ENCODE measurements at places on chromosomes 2 and 18.

DNA sequence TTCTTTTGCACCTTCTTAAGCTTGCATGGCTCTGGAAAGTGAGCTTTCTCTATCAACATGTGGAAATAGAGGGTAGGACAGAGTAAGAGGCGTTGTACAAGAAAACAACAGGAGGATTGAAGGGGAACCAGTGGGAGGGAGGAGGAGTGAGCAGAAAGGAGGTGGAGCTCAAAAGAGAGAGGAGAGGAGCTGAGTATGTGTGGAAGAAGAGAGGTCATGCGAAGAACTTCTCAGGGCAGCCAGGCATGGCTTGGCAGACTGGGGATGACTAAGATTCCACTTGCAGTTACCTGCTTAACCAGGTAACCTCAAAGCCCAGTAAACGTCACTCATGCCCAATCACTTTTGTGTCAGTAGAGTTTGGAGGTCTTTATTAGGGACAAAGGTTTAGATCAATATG is 105.1 kb downstream of the BCL2L11 start:
- no peak for DNase-seq

GRCh38 chr2:60958800-60959199 is 58.7 kb upstream of the PEX13 start:
- DNase-seq, result peak; percentile 63

DNA sequence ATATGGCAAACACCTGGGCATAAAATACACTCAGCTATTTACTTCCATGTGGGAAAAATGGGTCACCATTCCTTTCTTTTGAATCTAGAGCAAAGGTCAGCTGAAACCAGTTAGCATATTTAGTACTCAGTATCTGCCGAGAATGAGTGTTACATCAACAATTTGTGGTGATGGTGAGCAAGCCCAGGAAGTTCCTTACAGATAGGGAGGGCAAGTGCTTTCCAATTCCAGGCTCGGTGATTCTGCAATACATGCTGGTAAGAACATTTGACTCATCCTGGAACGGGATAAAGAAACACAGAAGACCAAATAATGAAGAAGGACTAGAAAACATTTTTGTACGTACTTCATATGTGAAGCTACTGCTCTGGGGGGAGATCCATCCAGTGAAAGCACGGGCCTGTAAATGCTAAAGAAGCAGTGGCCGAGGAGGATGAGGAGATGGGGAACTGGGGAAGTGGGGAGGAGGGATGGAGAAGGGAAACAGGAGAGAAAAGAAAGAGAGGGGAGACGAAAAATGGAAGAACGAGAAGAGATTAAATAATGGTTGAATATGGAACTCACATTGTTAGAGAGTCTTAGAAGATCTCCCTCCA is 251.9 kb downstream of the TTC32 start:
- DNase-seq, result peak; percentile 96

GRCh38 chr2:235471186-235471747 is 22.6 kb upstream of the AGAP1 start:
- no peak for DNase-seq

DNA sequence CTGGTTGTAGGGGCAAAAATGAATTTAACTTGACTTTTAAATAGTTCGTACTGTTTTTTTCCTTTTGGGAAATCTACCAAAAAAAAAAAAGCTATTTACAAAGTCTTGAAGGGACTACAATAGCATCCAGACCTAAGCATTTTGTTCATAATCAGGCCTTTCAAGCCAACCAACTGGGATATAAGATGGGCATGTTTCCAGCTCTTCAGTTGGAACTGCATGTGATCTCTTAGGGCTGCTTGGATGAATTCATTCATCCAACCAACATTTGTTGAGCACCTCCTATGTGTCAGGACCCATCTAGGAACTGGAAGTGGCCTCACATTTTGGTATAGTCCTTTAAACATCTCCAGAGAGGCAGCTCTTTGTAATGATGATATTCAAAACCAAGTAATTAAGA is 98.6 kb downstream of the AAK1 start:
- no peak for DNase-seq

GRCh38 chr2:169979025-169979424 is 151.8 kb downstream of the UBR3 start:
- DNase-seq, result no peak

DNA sequence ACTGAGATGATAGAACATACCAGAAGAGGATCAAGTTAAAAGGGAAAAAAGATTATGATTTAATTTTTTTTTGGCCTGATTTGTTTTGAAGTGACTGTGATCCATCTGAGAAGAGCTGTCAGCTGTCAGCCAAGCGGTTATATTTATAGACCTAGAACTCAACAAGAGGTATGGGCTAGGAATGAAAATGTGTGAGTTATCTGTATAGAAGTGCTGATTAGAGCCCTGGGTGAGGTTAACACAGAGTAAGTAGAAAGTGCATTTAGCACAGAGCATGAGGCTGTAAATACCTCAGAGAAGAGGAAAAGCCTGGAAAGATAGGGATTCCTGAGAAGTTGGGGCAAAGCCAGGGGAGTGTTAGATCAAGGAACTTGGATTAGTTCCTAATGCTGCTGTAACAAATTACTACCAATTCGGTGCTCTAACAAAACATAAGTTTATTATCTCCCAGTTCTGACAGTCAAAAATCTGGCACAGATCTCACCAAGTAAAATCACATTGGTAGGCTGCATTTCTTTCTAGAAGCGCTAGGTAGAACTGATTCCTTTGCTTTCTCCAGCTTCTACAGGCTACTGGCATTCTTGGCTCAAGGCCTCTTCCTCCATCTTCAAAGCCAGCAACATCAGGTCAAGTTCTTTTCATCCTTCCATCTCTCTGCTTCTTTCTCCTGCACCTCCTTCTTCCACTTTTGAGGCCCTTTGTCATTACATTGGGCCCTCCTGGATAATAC is 197.4 kb upstream of the SPHKAP start:
- no peak for DNase-seq

GRCh38 chr2:122706757-122707223 is 951.3 kb downstream of the TSN start:
- DNase-seq, result no peak

- DNase-seq, result peak; percentile 49
Observed at GRCh38 chr2:235268535-235268934, 225.3 kb upstream of the AGAP1 start.

DNA sequence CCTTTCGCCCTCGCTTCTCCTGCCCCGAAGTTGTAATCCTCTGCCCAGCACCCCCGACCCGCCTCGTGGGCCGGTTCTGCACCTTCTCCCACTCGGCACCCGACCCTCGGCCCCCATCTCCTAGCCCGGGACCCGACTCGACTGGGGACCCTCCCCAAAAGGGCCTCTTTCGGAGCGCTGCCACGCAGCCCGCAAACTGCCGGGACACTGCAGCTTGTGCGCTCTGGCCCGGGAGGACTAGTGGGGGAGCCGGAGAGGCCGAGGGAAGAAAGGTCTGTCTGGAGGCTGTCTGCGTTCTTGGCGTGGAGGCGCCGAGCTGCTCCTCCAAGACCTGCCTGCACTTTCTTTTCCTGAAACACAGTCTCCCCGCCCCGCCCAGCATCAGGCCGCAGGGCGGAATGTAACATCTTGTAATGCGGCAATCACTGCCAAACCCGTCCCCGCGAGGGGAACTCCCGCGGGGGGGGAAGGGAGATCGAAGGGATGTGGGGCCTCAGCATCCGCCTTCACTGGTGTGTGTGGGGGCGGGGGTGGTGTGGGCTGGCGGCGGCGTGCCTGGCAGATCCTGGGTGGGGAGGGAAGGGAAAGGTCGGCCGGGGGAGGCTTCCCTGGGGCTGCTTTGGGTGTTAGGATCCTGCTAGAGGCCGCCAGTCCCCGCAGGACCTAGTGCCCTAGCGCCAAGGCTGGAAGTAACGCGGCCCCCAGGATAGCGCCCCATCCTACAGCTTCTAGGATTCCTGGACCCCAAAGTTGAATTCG is 7.4 kb downstream of the DLX2 start:
- DNase-seq, result no peak

DNA sequence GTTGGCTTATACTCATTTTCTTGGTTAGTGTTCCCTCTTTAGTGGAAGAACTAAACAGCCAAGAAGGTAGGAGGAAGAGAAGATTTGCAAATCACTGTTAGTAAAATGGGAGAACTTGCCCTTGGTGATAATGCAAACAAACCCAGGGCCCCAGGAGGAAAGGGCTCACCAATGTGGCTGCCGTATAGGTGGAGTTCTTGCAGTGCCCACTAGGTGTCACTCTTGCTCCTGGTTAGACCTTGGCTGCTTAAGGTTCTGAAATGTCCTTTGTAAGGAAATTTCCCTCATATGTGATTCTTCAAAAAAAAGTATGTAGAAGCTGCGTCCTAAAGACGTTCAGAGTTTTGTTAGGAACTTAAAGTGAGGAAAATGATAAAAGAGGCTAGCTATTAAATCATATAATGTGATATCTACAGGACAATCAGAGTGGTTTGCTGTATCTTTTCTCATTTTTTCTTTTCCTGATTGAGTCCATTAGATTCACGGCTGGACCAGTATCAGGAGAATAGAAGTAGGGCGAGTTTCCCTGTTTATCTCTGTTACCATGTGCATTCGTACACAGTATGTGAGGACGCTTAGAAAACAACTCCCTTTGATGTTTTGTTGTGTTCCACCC is 48.6 kb downstream of the RPIA start:
- DNase-seq, result peak; percentile 34

GRCh38 chr2:84816426-84817026 is 64.4 kb downstream of the TRABD2A start:
- DNase-seq, result no peak

GRCh38 chr2:73290049-73290839 is 3.1 kb downstream of the EGR4 start:
- DNase-seq, result no peak

DNA sequence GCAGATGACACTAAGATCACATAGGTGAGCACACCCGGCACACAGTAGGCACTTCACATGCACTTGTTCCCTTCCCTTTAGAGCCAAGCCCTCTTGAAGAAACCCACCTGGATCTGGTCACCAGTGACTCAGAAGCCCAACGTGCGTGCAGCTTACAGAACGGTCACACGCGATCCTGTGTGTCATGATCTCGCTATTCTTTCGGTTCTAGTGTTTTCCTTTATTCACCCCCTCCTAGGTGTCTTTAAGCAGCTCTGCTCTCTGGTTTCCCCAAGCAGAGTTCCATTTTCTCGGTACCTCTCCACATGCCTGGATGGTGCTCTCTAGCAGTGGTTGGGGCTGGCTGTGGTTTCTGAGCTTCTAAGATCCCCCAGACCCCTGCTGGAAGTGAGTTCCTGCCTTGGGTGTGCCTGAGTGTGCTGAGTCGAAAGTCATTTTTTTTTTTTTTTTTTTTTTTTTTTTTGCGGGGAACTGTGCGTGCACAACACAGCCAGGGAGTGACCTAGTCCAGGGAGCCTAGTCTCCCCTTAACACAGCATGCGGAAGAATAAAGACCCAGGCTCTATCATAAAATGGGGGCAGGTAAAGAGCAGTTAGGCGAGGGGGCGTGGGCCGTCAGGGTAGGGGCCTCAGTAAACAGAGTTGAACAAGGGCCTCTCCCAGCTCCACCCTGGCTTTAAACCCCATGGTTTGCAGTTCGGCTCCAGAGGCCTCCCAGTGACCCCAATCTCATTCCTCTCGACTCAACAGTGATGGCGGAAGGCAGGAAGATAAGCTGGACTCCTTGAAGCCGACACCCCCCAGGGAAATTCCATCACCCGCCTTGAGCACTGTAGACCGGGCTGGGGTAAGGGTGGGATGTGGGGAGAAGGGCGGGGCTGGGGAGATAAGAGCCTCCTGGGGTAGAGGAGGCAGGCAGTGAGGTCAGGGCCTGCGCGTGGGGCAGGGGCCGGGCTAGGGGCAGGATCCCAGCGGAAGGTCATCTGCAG is 29.8 kb upstream of the DNMT3A start:
- DNase-seq, result no peak

- DNase-seq, result no peak
Observed at GRCh38 chr2:42895791-42896135, 103.4 kb upstream of the HAAO start.
